Stimulated activated CD4-positive, alpha-beta T cell treated with anti-CD3 and anti-CD28 coated beads, Interleukin-1b, Interleukin-23, amount 100 ng/mL, for 4 hours (primary cell): ENCODE measurements at places on chromosomes 4 and X.

DNA sequence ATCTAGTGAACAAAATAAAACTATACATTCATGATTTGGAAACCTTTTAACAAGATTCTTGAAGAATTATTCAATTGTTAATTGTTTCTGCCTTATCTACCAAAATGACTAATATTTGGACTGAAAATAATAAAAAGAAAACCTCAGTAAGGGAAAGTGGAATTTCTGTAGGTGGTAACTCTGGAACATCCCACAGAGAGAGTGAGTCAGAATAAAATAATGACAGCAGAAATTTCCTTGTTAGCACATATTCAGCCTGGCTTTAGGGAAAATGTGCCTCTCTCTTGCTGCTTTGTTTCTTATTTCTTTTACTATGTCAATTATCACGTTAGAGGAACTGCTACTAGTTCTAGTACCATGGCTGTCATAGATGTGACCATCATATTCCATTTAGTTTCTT, 421.5 kb upstream of the GNPDA2 start:
- no peak for DNase-seq

DNA sequence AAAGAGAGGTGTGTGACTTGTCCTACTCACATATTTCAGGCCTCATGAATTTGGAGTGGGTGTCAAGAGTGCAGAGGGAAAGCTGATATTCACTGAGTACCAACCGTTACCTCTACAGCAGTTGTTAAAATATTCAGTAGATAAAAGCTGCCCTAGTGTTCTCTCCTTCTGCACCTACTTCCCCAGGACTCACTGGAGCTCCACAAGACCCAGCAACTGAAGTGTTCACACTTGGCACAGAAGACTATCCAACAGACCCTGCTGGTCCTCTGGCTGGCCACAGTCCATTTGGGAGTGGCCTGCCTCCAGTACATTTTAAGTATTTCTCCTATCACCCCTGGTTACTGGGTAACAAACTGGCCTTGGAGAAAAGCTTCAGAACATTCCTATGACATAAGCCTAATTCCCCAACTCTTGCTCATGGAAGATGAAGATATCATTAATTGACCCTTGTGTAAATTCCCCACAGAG, 70.8 kb downstream of the PPARGC1A start:
- no peak for DNase-seq

GRCh38 chrX:69496183-69496582, 7.9 kb upstream of the NALF2 start:
- no peak for DNase-seq

- DNase-seq = no peak
Observed at GRCh38 chrX:9378980-9379696, 85.7 kb upstream of the TBL1X start.

GRCh38 chr4:138865765-138866164, 149.8 kb upstream of the NOCT start:
- no peak for DNase-seq

DNA sequence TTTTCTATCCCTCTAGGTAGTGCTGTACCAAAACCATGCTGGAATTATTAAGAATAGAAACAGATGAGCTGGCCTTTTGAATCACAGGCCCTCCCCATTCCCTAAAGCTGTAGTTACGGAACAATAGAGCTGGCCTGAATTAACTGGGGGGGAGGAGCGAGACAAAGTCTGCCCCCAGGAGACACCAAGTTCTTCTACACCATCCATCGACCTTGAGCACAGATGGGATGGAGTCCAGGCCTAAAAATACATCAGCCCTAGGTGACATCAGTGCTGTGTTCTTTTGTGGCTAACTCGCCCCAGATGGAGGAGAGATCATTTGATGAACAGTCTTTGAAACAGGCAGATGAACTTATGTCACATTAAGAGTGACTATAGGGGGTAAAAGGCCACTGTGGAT, 49.6 kb downstream of the LHFPL1 start:
- no peak for DNase-seq
